ENCODE measurements at places on chromosomes 5 and 9.

- no peak for DNase-seq
These were observed 1072.3 kb upstream of the DMAC1 start for GRCh38 chr9:8871796-8872445.

GRCh38 chr5:168359820-168360460, 68.5 kb downstream of the WWC1 start:
- DNase-seq = no peak

DNA sequence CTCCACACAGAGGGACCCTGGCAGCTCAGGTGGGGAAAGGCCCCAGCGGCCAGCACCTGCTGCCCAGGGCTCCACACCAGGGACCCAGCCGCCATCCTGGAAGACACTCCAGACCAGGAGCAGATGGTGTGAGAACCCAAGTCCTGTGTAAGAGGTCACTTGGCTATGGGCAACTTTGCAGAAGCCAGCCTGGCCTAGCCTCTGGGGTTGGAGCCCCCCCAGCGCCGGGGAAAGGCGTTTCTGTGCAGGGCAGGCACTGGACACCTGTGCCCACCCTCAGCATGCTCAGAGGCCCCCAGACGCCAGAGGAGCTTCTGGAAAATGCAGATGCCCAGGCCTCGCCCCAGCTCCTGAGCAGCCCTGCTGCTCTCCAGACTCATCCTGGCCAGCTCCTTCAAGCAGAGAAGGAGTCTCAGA, 34.0 kb downstream of the RASGEF1C start:
- no peak for DNase-seq

- DNase-seq = no peak
These were observed 5.9 kb downstream of the DMRTA1 start for GRCh38 chr9:22452415-22453010.

DNA sequence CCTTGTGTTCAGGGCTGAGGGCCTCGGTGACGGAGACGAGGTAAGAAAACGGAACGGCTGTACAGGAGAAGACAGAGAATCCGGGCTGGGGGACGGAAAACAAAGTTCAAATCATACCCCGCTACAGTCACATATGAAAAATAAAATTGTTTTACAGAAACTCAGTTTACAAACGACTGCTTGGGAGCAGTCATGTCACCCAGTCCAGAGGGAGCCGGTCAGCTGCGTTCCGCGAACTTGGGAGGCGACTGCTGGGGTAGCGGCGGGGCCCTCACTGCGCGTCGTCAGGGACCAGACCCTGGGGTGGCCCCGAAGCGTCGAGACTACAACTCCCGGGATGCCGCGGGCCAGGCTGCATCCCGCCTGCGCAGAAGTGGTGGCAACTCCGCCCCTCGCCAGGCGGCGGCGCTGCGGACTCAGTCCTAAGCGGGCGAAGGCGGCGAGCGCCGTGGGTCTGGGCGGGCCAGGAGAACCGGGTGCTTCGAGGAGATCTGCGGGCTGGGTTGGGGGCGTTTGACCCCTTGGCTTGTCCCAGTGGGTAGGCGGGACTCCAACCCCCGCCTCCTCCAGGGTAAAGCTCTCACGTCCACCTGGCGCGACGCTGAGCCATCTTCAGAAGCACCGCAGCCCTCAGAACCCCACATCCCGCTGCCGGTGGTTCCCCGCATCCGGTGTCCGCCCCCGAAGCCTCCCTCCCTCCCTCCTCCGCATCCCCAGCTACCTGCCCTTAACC, 4.0 kb downstream of the SIT1 start:
- peak; percentile 86 for DNase-seq

GRCh38 chr9:2029666-2030170, 14.6 kb downstream of the SMARCA2 start:
- DNase-seq = no peak

DNA sequence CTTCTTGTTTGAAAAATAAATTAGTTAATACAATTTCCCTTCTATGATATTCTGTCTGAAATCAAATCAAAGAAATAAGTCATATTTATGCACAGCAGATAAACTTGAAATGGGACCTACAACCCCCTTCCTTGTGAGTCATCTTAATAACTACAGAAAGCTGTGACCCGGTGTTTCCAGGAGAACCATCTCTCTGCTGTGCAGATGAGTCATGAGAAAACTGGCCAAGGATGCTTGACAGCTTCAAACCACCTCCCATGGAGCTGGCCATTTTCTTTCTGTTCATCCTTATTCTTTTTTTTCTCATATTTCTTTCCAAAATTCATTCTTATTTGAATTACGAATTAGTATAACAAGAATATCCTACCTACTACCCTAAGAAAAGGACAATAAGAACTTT, 43.4 kb upstream of the NR4A3 start:
- no peak for DNase-seq

DNA sequence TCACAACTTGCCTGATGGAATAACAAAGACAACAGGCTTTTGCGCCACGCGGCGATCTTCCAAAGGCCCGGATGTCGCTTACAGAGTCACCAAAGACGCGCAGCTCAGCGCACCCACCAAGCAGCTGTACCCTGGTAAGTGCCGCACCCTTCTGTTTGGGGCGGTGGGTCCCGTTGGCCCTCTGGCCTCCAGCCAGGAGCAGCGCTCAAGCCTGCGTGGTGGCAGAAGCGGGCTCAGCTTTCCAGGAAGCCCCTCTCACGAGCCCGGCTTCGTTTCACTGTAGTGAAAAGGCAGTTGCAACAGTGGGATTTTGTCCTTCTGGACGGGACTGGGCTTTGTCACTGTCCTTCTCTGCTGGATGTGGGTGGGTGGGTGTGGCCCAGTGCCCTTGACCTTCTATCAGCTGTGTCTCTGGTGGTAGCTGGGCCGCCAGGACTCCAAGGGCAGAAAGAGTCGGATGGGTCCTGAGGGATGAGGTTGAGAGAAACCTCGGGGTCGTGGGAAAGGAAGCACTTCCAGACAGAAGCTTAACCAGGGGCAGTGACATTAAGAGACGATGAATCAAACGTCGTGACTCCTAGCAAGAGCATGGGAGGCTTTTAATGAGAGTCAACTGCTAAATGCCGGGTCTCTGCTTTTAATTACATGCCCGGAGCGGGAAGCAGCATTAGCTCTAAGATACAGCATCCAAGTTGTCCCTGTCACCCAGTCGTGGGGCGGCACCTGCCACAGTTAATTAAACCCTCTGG, 49.5 kb downstream of the COL5A1 start:
- DNase-seq = no peak

- no peak for DNase-seq
These were observed 30.8 kb upstream of the REEP2 start for GRCh38 chr5:138408023-138408422.

DNA sequence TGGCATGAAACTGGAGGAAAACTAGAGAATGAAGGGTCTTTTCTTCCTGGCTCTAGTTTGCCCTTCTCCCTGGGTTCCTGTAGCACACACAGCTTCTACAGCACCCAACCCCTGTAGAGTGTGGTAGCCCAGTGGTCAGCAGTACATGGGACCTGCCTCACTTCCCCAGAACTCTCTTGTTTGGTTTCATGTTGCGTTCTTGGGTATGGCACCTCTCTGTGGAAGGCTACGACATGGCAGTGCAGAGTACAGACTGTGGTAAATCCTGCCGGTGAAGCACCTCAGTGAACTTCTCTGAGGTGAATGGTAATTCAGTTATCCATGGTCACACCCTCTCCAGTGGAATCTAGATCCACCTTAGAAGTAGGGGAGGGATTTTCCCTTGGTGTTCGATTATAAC, 105.5 kb downstream of the TLR4 start:
- no peak for DNase-seq

DNA sequence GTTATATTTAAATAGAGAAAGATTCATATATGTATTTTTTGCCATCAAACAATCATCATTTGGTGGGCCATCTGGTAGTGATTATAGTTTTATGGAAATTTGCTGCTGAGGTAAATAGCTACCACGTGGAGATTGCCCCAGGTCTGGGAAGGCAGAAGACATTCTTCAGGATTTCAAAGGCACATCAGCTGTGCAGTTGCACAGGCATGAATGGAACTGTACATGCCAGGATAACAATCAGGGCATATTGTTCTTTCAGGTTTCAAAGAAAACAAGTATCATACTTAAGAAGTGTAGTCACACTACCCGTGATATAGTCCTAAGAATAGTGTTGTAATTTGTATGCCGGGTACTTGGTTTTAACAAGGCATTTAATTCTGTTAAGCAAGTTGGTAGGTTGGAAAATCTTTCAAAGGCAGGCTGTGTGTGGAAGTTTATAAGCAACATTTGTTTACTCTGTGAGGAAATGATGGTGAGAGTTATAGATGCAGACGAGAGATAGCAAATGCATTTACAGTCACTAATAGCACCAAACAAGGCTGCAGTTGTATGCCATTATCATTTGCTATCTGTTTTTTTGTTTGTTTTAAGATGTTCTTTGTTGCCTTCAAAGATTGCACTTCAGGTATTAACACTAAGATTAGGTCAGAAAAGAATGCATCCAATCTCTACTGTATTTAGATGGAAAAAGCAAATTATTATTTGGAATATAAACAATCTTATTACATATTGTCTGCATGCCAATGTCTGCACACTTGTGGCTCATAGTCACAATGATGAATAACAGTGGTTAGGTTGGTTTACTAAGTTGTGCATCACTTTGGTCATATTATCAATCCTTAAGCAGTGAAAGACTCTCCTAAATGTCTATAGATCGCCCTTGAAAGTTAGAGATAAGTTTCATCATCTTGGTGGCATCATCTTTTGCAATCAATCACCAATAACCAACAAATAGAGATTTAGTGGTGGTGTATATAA, 55.3 kb downstream of the RPS23 start:
- no peak for DNase-seq

- no peak for DNase-seq
These were observed 1.0 kb upstream of the RABL6 start for GRCh38 chr9:136806631-136807201.

All from activated gamma-delta T cell treated with Interleukin-2 at 50 U/mL for 16 hours (primary cell).